ENCODE measurements at places on chromosomes 5 and 9. TPM values are rescaled to one million over a fixed set of nuclear protein-coding genes. Genes with fewer than 3 reads are reported as not detected.

BTNL9 gene
- 46.4 TPM for total RNA-seq

SKP2 gene
- total RNA-seq: 15.4 TPM

SPATA31D4 gene
- total RNA-seq: not detected

RAB3C gene
- 3.1 TPM for total RNA-seq

PCDHB2 gene
- total RNA-seq: 4.0 TPM

TAS2R1 gene
- not detected for total RNA-seq
